Neuronal stem cell (in vitro differentiated cells): ENCODE measurements at places on chromosomes 16 and 17.

DNA sequence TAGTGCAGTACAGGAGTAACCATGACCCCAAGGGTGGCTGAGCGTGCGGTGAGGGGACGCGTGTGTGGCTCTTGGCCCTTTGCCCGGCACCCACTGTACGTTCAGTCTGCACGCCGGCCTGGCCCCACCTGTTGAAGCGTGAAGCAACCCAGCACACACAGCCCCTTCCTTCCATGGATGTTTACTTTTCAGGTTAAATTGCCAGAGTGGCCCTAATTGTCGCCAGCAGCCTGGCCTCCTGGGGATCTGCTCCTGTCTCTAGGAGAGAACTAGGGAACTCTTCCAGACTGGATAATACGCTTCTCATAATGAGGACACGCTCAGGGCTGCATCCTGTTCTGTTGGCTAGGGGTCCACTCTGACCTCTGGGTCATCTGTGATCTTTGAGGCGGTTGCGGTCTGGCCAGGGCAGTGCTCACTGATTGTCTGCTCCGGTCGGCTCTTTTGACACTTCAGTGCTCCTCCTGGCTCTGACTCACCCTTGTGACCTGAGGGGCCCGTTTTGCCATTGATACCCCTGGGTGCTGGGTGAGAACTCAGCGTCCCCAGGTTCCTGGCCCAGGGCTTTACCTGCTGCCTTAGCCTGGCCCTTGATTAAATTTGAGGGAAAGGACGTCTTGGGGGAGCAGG, 27.7 kb downstream of the TPSG1 start:
- H3K36me3 ChIP-seq = peaks cover 14% of the 10 kb centered on the region
- no peak overlapping the region for H3K4me3 ChIP-seq
- DNase-seq = no peak
- H3K27me3 ChIP-seq = no peaks in the 10 kb centered on the region

GRCh38 chr17:50627782-50628601, 6.7 kb upstream of the ABCC3 start:
- H3K4me3 ChIP-seq = no peak overlapping the region
- no peaks in the 10 kb centered on the region for H3K36me3 ChIP-seq
- H3K27me3 ChIP-seq = no peaks in the 10 kb centered on the region
- no peak for DNase-seq
- peaks cover 23% of the 10 kb centered on the region for H3K4me1 ChIP-seq

- H3K4me3 ChIP-seq = peak overlapping the region; percentile 98
- no peaks in the 10 kb centered on the region for H3K27me3 ChIP-seq
- peaks cover 34% of the 10 kb centered on the region for H3K4me1 ChIP-seq
- no peak overlapping the region for H3K27ac ChIP-seq
- peaks cover 40% of the 10 kb centered on the region for H3K36me3 ChIP-seq
- no peak for DNase-seq
Measured at GRCh38 chr17:8161289-8162232, 1.2 kb downstream of the VAMP2 start.

DNA sequence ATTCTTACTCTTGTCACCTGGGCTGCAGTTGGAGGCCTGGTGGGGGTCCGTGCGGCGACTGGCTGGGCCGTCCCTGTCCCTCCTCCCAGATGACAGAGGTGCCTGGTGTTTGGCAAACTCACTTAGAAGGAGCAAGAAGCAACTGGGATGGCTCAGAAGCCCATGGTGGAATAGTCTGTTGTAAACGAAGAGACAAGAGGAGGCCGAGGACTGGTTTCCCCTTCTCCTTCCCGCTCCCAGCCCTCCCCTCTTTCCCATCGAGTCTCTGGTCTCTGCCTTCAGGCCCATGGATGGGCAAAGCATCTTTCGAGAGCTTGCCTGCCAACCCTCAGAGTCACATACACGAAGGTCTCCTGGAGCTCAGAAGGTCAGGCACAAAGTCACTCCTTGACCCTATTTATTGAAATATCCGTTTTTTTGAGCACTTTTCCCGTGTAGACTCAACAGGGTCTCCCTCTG, 364.4 kb downstream of the SEC14L1 start:
- DNase-seq = no peak
- H3K4me1 ChIP-seq = no peaks in the 10 kb centered on the region
- peaks cover 2% of the 10 kb centered on the region for H3K36me3 ChIP-seq
- no peak overlapping the region for H3K27ac ChIP-seq
- no peaks in the 10 kb centered on the region for H3K27me3 ChIP-seq

DNA sequence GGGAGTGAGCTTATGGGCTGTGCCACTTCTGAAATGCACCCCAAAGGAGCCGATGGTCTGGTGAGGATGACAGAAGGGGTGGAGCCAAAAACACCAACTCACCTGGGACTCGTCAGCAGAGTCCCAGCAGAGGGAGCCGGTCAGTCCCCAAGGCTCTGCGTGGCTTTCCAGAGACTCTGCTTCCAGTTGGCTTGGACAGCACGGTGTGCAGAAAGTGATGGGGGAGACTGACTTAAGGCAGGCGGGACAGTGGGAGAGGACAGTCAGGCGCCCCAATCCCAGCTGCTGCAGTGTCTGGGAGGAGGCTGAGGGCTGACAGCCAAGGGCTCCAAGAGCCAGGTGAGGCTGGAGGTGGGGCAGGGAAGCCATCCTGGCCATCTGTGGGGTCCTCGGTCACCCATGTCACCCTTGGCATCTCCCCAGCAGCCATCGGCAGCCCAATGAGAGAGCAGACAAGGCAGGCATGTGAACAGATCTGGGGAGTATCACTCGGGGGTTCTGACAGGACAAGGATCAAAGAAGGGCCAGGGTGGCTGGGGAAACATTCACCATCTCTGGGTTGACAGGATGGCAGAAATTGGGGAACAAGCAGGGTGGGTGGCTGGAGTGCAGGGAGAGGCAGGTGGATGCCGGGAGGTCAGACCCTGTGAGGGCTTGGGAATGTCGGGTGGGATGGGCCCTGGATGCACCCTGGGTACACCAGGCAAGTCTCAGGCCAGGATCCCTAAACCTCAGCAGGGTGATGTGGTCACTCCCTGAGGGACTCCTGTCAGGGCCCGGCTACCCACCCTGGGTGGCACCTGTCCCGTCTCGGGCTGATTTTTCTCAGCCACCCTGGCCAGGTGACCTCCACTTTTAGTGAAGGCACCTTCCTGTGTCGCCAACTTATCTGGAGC, 8.9 kb upstream of the KRTAP17-1 start:
- DNase-seq = peak; percentile 12
- H3K27ac ChIP-seq = no peak overlapping the region
- no peaks in the 10 kb centered on the region for H3K4me1 ChIP-seq
- H3K36me3 ChIP-seq = no peaks in the 10 kb centered on the region
- no peaks in the 10 kb centered on the region for H3K27me3 ChIP-seq

GRCh38 chr17:49494986-49495841, at the start of gene NGFR:
NGFR (plus strand) TSS chr17:49495293; CDS start chr17:49495418, 125 bp downstream.
- peak within 1 kb of the TSS; percentile 37 for H3K4me3 ChIP-seq
- H3K27me3 ChIP-seq = peaks cover 11% of the 10 kb centered on the region
- peak; percentile 71 for DNase-seq
- no peak within 1 kb of the TSS for H3K27ac ChIP-seq
- H3K36me3 ChIP-seq = no peaks in the 10 kb centered on the region
- H3K4me1 ChIP-seq = peaks cover 16% of the 10 kb centered on the region

- peaks cover 22% of the 10 kb centered on the region for H3K36me3 ChIP-seq
- H3K27me3 ChIP-seq = no peaks in the 10 kb centered on the region
- no peak overlapping the region for H3K4me3 ChIP-seq
- H3K27ac ChIP-seq = peak overlapping the region; percentile 7
- DNase-seq = no peak
Measured at GRCh38 chr17:40303009-40303657, 5.8 kb upstream of the RARA start.

- H3K27ac ChIP-seq = no peak overlapping the region
- no peaks in the 10 kb centered on the region for H3K36me3 ChIP-seq
- H3K4me1 ChIP-seq = peaks cover 2% of the 10 kb centered on the region
Measured at GRCh38 chr17:20010099-20010863, 1.1 kb downstream of the SPECC1 start.

DNA sequence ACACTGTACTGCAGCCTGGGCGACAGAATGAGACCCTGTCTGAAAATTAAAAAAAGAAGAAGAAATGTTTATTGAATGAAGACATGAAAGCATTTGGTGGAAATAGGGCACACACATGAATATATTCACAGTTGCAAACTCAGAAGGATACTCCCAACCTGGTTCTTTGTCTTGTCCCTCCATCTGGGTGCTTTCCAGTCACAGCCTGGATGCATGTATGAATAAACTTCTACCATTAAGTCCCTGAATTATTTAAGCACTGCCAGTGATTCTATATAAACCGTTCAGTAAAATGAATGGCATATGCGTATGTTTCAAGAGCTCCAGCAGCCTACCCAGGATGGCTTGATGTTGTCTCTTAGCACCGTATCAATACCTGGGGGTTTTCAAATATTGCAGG, 591.1 kb downstream of the WWOX start:
- no peaks in the 10 kb centered on the region for H3K4me1 ChIP-seq
- no peaks in the 10 kb centered on the region for H3K27me3 ChIP-seq
- H3K4me3 ChIP-seq = no peak overlapping the region
- no peak for DNase-seq
- no peak overlapping the region for H3K27ac ChIP-seq

DNA sequence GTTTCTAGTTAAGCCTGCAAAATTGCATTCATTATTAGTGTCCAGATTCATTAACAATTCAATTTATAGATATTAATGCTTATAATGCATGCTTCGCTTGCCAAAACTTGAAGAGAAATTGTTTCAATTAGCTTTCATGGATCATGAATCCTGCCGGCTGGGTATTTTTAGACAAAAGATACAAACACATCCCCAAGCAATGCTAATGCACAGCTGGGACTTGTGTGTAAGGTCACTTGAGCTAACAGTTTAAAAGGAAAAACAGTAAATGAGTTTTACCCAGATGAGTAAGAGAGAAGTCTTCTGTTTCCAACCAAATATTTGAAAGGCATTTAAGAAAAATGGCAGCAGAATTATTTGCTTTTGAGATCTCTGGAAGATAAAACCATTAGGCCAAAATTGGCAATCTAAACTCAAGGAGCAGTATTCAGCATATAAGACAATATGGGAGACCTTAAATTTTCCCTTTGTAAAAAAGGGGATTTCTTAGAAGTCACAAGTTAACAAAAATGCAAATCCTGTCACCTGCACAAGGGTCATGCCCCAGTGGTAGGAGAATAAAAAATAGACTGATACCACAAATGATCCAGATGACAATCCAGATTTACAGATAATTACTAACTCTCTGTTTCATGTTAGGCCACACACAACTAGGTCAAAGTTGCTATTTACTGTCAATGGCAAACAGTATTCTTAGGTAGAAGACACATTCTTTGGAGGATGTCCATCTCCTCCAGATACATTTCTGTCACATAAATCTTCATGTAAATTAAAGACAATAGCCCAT, 418.4 kb upstream of the PMFBP1 start:
- H3K27ac ChIP-seq = no peak overlapping the region
- H3K4me1 ChIP-seq = no peaks in the 10 kb centered on the region
- H3K4me3 ChIP-seq = no peak overlapping the region

DNA sequence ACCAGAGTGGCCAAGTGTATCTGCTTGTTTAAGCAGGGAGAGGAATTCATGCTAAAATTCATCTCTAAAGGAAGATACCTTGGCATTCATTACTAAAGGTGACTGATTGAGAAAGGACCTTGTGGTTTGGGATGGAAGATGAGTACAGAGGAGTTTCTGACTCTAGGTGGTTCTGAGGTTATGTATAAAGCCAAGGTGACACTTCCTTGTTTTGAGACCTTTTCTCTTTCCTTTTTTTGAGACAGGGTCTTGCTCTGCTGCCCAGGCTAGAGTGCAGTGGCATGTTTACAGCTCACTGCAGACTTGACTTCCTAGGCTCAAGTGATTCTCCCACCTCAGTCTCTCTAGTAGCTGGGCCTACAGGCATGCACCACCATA, 9.1 kb downstream of the ABHD15 start:
- H3K4me3 ChIP-seq = no peak overlapping the region
- DNase-seq = no peak
- no peaks in the 10 kb centered on the region for H3K36me3 ChIP-seq
- H3K27ac ChIP-seq = no peak overlapping the region
- no peaks in the 10 kb centered on the region for H3K27me3 ChIP-seq

DNA sequence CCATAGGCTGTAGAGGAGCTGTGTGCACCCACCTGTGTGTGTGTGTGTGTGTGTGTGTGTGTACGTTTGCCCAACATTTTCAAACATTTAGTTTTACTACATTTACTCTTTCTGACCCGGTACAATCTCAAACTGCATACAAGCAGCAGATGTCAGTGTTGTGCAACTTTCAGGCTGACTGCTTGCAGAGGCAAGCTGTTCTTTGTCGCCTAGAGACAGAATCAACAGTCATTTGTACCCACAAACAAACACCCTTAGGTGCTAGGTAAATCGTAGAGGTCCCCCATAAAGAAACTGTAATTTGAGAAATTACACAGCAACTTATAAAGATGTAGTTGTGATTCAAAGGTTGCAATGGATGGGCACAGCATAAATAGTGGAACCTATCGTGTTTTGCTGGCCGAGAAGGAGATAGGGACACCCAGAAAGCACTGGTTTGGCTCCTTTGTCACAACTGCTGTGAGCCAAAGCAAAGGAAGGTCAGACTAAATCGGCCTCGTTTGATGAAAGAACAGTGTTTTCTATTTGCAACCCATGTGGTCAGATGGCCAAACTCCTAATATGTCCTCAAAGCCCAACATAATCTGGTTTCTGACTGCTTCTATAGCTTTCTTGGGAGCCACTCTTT, 478.4 kb downstream of the TOX3 start:
- H3K4me3 ChIP-seq = no peak overlapping the region
- H3K36me3 ChIP-seq = no peaks in the 10 kb centered on the region
- peaks cover 3% of the 10 kb centered on the region for H3K4me1 ChIP-seq

DNA sequence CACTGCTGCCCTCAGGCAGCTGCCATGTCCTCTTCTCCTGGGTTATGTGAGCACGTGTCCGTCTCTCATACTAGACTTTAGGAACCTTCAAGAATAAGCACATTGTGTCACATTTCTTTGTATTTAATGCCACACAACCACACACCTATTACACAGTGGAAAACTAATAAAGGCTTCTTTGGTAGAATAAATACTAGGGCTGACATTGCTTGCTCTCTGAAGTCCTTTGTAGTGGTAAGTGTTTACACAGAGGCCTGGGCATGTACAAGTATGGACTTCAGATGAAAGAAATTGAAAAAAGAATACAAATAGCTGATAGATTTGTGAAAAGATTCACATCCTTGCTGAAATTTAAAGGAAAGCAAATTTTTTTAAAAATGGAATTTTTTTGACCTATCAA, 188.1 kb upstream of the CCL2 start:
- H3K27me3 ChIP-seq = no peaks in the 10 kb centered on the region
- DNase-seq = no peak
- H3K27ac ChIP-seq = no peak overlapping the region
- H3K4me3 ChIP-seq = no peak overlapping the region

DNA sequence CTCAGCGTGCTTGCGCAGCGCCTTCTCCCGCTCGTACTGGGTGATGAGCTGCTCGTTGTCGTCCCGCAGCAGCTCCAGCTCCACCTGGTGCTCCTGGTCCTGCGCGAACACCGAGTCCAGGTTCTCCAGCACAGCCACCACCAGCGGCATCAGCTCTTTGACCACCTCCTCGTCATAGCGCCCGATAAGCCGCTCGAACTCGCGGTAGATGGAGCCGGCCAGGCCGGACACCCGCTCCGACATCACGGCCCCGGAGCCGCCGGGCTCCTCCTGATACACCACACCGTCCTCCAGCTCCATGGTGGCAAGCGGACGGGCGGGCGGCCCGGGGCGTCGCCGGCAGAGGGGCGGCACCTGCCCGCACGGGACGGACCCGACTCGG, 320 bp downstream of the SPAG9 start:
- peak overlapping the region; percentile 100 for H3K4me3 ChIP-seq
- no peak for DNase-seq
- no peaks in the 10 kb centered on the region for H3K36me3 ChIP-seq

GRCh38 chr17:81040791-81041337, 5.9 kb downstream of the BAIAP2 start:
- no peaks in the 10 kb centered on the region for H3K27me3 ChIP-seq
- H3K4me3 ChIP-seq = no peak overlapping the region
- peak overlapping the region; percentile 56 for H3K27ac ChIP-seq
- peaks cover 47% of the 10 kb centered on the region for H3K4me1 ChIP-seq
- DNase-seq = no peak
- peaks cover 31% of the 10 kb centered on the region for H3K36me3 ChIP-seq
